Substantia nigra (tissue), 51 donors: ENCODE measurements at places on chromosomes 2 and 18.
A peak's percentile ranks its signal among the peaks of the same experiment; 100 is the strongest.

GRCh38 chr2:226664140-226664539 lies 135.5 kb downstream of the IRS1 start:
- DNase-seq = no peak

- no peak for DNase-seq
Observed at GRCh38 chr2:54936766-54937165, 113.5 kb downstream of the RTN4 start.

DNA sequence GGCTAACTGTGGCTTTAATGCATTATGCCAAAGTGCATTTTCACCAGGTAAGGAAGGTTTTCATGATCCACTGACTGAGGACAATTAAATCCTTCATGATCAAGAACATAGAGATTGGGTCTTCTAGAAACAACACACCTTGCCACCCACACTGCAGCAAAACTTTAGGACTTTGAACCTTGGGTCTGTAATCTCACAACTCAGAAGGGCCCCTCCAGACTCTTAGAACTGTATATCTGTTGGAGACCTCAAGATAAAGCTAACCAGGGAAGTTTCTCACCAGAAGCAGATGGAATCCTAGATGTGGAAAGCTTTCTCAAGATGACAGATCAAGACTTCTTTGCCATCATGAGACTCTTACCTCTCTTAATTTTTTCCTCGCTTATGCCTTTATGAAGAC lies 42.5 kb upstream of the MAT2A start:
- no peak for DNase-seq

DNA sequence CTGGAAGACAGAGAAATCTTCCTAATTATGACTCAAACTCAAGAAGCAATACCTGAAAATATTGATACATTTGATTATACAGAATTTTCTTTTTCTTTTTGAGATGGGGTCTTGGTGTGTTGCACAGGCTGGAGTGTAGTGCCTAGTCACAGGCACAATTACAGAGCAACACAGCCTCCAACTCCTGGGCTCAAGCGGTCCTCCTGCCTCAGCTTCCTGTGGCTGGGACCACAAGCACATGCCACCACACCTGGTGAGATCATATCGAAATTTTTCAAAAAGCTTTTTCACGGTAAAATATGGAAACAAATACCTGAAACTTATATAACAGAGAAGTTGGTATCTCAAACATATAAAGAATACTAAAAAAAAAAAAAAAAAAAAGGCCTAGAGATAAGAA lies 27.9 kb downstream of the TGFBRAP1 start:
- DNase-seq = no peak

- DNase-seq = no peak
Observed at GRCh38 chr18:42028247-42028832, 73.3 kb downstream of the PIK3C3 start.

DNA sequence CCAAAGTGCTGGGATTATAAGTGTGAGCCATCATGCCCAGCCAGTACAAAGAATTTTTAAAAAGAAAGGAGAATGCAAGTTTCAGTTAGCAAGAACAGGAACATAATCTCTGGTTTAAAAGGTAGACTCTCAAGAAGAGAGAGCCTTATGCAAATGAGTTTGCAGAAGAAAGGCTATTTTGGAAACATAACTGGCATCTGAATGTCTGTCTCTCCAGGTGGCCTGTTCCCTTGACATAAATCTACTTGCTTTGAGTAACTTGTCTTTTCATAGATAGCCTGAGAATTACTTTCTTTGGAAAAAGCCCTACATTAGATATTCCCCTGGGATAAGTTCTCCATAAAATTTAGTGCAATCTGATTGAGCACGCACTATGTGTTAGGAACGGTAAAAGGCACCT lies 109.6 kb downstream of the ICOS start:
- DNase-seq = no peak

DNA sequence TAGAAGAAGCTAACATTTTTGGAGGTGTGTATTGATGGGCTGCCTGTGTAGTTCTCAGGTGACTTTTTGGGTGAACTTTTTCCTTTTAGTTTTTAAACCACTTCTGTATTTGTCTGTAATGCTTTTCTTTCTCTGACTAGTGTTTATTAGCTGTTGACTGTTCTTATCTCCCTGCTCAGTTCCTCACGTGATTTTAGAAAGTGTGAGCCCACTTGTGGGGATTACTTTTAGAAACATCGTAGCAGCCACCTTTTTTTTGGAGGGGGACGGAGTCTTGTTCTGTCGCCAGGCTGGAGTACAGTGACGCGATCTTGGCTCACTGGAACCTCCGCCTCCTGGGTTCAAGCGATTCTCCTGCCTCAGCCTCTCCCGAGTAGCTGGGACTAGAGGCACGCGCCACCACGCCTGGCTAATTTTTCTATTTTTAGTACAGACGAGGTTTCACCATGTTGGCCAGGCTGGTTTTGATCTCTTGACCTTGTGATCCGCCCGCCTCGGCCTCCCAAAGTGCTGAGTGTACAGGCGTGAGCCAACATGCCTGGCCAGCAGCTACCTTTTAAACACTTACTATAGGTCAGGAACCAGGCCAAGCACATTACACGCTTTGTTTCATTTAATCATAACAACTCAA lies 9.2 kb upstream of the CDKL4 start:
- DNase-seq = no peak

DNA sequence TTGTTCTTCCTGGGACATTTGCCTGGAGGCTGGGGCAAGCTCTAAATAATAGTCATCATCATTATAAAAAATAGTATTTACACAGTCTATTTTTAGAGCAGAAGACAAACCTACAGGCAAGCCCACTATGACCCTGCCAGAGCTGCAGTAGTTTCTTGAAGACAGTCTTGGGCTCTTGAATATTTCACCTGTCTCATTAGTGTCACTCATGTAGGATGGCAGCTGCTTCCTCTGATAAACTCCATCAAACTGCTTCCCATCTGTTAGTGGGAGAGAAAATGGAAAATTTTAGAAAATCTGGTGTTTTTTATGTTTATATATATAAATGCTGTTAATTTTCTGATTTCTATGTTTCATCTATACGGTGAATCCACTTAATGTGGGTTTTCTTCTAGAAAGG lies 8.5 kb upstream of the CYRIA start:
- no peak for DNase-seq

- no peak for DNase-seq
Observed at GRCh38 chr2:47007223-47007825, 91.7 kb upstream of the MCFD2 start.

GRCh38 chr2:24493713-24494112 lies 2.7 kb downstream of the NCOA1 start:
- no peak for DNase-seq

- peak; percentile 29 for DNase-seq
Observed at GRCh38 chr18:50879302-50880118, 592 bp downstream of the ME2 start.

- no peak for DNase-seq
Observed at GRCh38 chr2:1496359-1496821, 83.1 kb downstream of the TPO start.

DNA sequence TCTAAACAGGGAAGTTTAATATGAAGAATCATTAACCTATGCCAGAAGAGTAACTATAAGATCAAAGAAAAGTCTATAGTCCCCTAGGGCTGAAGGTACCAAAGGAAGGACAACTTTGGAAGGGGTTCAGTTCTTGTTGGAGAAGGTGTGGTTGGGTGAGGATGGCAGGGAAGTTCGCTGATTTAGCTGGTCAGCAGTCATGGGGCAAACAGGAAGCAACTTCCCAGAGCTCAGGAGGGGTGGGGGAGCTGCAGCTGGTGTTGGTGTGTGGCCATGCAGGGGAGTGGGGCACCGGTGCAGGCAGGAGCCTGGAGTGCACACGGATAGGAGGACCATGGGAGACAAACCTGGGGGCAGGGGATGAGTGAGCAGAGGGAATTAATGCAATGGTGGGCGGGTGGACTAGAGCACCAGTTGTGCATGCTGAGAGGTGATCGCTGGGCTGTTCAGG lies 34.0 kb downstream of the FHOD3 start:
- no peak for DNase-seq

GRCh38 chr18:43866696-43867095 lies 589.4 kb upstream of the SYT4 start:
- no peak for DNase-seq

GRCh38 chr2:239198221-239198620 lies 202.6 kb downstream of the HDAC4 start:
- DNase-seq = no peak

DNA sequence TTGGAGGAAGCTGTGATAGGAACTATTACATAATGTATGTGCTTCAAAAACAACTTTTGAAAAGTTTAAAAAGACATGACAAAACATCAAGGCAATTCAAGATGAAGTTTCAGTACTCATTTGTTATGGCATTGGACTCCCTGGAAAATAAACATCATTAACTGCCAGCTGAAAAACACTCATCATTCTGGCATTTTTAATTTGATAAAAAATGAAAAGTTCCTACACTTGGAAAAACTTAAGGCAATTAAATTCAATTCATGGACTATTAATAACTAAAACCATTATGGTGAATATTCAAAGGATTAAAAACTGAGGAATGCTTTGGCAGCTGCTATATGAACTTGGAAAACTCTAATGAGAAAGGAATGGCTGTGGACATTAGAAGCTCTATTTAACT lies 8.5 kb downstream of the TYW5 start:
- no peak for DNase-seq

- no peak for DNase-seq
Observed at GRCh38 chr2:219510512-219511135, 3.7 kb upstream of the ASIC4 start.

GRCh38 chr2:27018142-27018541 lies 14.6 kb upstream of the TMEM214 start:
- DNase-seq = no peak

DNA sequence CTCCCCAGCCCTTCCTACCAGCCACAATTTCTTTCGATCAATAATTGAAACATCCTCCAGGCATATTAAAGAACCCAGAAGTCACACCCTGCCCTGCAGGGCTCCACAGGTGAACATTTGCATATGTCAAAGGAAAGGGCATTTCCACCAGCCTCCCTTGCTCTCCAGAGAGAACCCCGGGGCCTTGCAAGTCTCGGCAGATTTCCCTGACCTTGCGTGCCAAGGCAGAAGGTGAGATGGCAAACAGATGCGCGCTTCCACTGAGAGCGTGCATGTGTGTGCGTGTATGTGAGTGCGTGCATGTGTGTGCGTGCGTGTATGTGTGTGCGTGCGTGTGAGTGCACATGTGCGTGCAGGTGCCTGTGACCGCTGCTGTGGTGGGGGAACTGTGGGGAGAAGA lies 120.3 kb downstream of the INO80D start:
- no peak for DNase-seq
